ENCODE measurements at places on chromosomes 3 and 15.

- no peak for DNase-seq
Observed at GRCh38 chr3:124707656-124708062, 22.6 kb upstream of the UMPS start.

DNA sequence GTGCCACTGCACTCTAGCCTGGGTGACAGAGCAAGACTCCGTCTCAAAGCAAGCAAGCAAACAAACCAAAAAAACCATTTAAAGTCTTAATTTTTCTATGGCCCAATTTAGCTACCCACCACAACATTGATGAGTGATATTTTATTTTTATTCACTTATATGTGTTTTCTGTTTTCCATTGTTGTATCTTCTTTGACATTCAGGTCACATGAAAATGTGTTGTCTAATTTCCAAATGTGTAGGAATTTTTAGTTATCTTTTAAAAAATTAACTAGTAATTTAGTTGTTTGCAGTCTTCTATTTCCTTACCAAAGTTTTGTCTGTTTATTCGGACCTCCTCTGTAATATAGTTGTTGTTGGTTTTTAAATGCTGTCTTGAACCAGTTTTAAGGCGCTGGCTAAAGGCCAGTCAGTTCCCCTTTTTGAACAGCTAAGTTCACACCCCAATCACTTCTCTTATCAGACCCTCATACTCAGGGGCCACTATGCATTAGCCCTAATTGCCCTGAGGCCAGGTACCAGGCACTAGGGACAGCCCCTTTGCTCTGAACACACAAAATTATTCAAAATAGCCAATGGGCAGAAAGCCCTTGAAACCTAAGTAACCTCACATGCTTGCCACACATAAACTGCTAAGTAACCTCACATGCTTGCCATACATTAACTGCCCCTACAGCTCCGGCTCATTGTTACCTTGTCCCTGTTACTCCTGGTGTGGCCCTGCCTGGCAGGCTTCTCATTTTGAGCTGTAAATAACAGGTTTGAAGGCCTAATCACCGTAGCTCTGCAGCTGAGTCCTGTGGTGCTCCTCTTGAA is 4.3 kb upstream of the CCR4 start:
- DNase-seq = no peak

DNA sequence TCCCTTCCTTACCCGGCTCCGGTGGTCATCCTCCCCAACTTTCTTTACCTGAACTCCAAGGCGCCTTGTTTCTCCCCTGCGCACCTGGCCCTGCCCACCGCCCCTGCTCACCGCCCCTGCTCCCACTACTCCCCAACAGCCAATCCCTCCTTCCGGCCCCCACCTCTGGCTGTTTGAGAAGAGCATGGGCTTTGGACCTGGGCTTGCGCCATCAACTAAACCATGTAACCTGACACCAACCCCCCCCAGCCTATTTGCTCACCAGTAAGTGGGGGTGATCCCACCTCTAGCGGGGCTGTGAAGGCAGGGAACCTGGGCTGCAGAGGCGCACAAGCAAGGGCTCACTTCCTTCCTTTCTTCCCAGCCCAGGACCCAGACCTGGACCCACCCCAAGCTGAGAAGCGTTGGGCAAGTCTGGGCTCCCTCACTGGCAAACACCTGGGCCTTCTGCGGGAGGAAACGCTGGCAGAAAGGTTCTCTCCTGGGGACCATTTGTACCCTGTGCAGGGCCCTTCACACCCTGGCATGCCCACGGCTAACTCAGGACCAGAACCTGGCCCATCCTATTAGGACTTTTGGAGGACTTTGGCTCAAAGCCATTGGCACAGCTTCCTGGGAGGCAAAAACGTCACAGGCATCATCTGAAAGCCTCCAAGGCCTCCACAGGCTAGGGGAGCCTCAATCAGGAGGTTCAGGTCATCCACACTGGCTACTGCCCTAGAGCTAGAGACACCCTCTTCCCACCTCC is at the start of gene PLXNB1:
PLXNB1 (minus strand) TSS at position 127 of the 748 bp plus-strand sequence. CDS start 5,475 bp downstream, outside the sequence.
- DNase-seq = peak; percentile 87

- DNase-seq = no peak
Observed at GRCh38 chr3:149917124-149917667, 53.5 kb downstream of the PFN2 start.

DNA sequence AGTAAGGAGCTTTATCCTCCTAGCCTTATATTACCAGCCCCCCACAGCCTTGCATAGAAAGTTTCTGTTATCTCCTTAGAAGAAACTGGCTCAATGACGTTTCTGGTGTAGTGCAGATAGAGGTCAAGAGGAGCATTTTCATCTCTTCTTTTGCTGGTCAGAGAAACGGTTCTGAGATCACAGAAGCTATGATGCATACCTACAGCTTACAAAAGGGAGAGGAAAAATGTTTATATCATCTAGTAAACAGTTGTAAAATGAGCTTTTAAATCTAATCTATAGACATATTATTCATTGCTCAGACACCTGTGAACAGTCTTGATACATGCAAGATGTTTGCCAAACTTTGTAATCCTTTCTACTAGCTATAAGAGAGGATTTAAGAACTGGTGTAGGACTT is 68.0 kb downstream of the GMPS start:
- no peak for DNase-seq

All from WERI-Rb-1 (cell line).